Naive thymus-derived CD8-positive, alpha-beta T cell (primary cell): ENCODE measurements at places on chromosomes 16 and 17. TPM values are rescaled to one million over a fixed set of nuclear protein-coding genes. Genes with fewer than 3 reads are reported as not detected.

Gene P2RX1
- total RNA-seq: 1.1 TPM

- H3K4me3 ChIP-seq: no peak overlapping the region
- no peaks in the 10 kb centered on the region for H3K27me3 ChIP-seq
- H3K27ac ChIP-seq: no peak overlapping the region
- H3K36me3 ChIP-seq: no peaks in the 10 kb centered on the region
- no peaks in the 10 kb centered on the region for H3K4me1 ChIP-seq
Measured at GRCh38 chr17:62076864-62077788, 12.0 kb upstream of the MED13 start.

DNA sequence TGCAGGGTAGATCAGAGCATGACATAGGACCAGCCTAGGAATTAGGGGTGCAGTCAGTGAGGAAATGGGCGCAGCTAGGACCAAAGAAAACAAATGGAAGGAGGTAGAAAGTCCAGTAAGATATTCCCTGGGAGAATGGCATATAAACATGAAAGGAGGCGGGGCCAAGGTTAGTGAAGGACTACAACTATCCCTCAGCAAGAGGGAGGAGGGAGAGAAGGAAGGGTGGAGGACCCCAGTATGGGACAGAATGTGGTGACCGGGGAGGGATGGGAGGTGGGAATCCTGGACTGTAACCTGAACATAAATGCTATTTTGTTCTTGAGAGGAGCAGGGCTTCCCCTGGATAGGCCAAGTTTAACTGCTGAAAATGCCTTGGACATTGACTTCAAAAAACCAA, 22.8 kb downstream of the ITGB3 start:
- no peak overlapping the region for H3K4me3 ChIP-seq
- H3K27ac ChIP-seq: no peak overlapping the region
- H3K27me3 ChIP-seq: peaks cover 18% of the 10 kb centered on the region
- DNase-seq: no peak
- H3K36me3 ChIP-seq: no peaks in the 10 kb centered on the region

- no peaks in the 10 kb centered on the region for H3K27me3 ChIP-seq
- no peak for DNase-seq
- H3K36me3 ChIP-seq: no peaks in the 10 kb centered on the region
- no peak overlapping the region for H3K4me3 ChIP-seq
- no peak overlapping the region for H3K27ac ChIP-seq
- H3K4me1 ChIP-seq: no peaks in the 10 kb centered on the region
Measured at GRCh38 chr16:15894571-15895374, 6.4 kb upstream of the CEP20 start.

GRCh38 chr16:53882310-53882709, 178.4 kb downstream of the FTO start:
- no peak overlapping the region for H3K27ac ChIP-seq
- H3K4me1 ChIP-seq: peaks cover 2% of the 10 kb centered on the region
- peaks cover 56% of the 10 kb centered on the region for H3K36me3 ChIP-seq
- DNase-seq: no peak
- H3K27me3 ChIP-seq: no peaks in the 10 kb centered on the region

DNA sequence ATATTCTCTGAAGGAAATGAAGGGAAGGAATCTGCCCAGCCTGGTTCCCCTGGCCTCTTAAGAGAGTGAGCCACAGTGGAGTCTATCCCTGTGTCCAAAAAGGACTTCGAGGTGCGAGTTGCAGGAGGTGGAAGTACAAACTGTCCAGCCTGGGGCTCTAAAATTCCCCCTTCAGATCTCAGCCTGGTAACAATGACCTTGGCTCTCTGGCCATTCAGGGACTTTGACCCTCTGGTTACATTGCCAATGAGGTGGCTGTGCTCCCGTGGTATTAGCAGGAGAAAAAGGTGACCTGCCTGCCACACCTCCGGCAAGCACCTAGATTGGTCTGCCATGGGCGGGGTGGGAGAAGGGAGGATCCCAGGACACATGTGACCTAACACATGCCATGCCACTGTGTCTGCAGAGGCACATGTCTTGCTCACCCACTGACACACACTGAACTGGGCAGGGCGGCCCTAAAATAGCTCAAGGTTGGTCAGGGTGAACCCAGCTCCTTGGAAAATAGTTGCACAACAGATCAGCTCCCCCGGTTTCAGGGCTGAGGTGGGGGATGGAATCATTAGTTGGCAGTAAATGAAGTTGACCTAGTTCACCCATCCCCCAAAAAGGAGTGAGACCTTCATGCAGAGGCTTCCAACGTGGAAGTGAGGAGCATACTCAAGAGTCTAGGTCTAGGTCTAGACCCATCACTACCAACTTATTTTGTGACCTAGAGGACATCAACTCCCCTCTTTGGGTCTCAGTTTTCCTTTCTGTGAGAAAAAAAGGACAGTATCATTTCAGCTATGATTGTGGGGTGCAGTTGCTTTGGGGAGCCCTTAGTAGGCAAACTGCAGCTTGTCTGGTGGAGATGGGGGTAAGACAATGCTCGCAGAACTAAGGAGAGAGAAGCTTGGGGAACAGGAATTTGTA, 2.2 kb downstream of the NR1D1 start:
- H3K4me1 ChIP-seq: peaks cover 82% of the 10 kb centered on the region
- peak overlapping the region; percentile 88 for H3K27ac ChIP-seq
- peaks cover 7% of the 10 kb centered on the region for H3K36me3 ChIP-seq
- H3K4me3 ChIP-seq: peak overlapping the region; percentile 93
- H3K27me3 ChIP-seq: no peaks in the 10 kb centered on the region

DNA sequence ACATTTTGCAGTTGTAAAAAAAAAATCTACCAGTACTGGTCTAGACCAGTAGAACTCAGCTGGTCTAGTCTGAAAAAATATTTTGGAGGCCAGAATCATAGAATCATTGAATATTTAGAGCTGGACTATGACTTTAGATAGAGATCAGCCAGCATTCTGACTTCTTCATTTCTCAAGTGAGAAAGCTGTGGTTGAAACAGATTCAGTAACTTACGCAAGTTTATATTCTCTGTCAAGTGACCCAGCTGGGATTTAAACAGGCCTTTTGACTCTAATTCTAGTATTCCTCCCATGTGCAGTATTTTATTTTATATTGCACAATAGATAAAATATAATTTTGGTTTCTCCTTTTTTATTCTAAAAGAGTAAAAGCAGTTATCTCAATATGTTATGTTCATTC, 4.9 kb downstream of the TNRC6A start:
- H3K4me3 ChIP-seq: no peak overlapping the region
- H3K36me3 ChIP-seq: peaks cover 8% of the 10 kb centered on the region
- no peak overlapping the region for H3K27ac ChIP-seq
- no peaks in the 10 kb centered on the region for H3K27me3 ChIP-seq
- peaks cover 83% of the 10 kb centered on the region for H3K4me1 ChIP-seq
- no peak for DNase-seq

Gene OTOA
- total RNA-seq: 0.14 TPM

- no peaks in the 10 kb centered on the region for H3K36me3 ChIP-seq
- DNase-seq: no peak
- H3K4me3 ChIP-seq: no peak overlapping the region
- H3K27me3 ChIP-seq: no peaks in the 10 kb centered on the region
- H3K27ac ChIP-seq: no peak overlapping the region
- no peaks in the 10 kb centered on the region for H3K4me1 ChIP-seq
Measured at GRCh38 chr17:12409082-12409481, 256.6 kb upstream of the MYOCD start.

- no peaks in the 10 kb centered on the region for H3K4me1 ChIP-seq
- peaks cover 17% of the 10 kb centered on the region for H3K27me3 ChIP-seq
- no peak for DNase-seq
- no peak overlapping the region for H3K27ac ChIP-seq
- no peak overlapping the region for H3K4me3 ChIP-seq
Measured at GRCh38 chr16:21001262-21001661, 100.7 kb downstream of the LYRM1 start.

GRCh38 chr17:58249270-58250133, 11.1 kb downstream of the LPO start:
- DNase-seq: peak; percentile 71
- no peaks in the 10 kb centered on the region for H3K36me3 ChIP-seq
- peaks cover 1% of the 10 kb centered on the region for H3K27me3 ChIP-seq
- H3K27ac ChIP-seq: no peak overlapping the region

DNA sequence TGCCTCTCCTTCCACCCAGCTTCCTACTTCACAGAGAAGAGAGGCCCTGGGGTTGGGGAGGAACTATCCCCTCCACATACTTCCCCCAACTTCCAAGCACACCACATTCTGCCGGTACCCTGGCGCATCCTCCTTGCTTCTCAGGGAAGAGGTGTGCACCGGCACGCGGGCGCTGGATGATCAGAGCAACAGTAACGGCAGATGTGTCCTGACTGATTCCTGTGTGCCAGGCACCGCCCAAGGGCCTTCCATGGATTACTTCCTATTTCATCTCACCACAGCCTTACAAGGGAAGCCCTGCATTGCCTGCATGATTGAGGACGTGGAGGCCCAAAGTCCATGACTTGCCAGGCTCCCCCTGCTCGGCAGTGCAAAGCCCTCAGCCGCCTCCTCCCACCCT, 21.1 kb upstream of the MLKL start:
- no peak for DNase-seq
- H3K36me3 ChIP-seq: no peaks in the 10 kb centered on the region
- no peak overlapping the region for H3K27ac ChIP-seq
- peaks cover 5% of the 10 kb centered on the region for H3K4me1 ChIP-seq
- no peaks in the 10 kb centered on the region for H3K27me3 ChIP-seq
- no peak overlapping the region for H3K4me3 ChIP-seq

- no peak overlapping the region for H3K4me3 ChIP-seq
- peaks cover 3% of the 10 kb centered on the region for H3K27me3 ChIP-seq
- H3K36me3 ChIP-seq: no peaks in the 10 kb centered on the region
- DNase-seq: no peak
- no peak overlapping the region for H3K27ac ChIP-seq
Measured at GRCh38 chr16:4208341-4208751, 33.5 kb downstream of the SRL start.

- H3K4me1 ChIP-seq: peaks cover 6% of the 10 kb centered on the region
- peaks cover 34% of the 10 kb centered on the region for H3K36me3 ChIP-seq
- no peak overlapping the region for H3K4me3 ChIP-seq
- H3K27me3 ChIP-seq: no peaks in the 10 kb centered on the region
Measured at GRCh38 chr16:16127469-16128116, 95.7 kb downstream of the ABCC6 start.

GRCh38 chr17:60398227-60398959, 6.5 kb upstream of the USP32 start:
- no peak for DNase-seq
- no peaks in the 10 kb centered on the region for H3K36me3 ChIP-seq
- peaks cover 11% of the 10 kb centered on the region for H3K4me1 ChIP-seq

DNA sequence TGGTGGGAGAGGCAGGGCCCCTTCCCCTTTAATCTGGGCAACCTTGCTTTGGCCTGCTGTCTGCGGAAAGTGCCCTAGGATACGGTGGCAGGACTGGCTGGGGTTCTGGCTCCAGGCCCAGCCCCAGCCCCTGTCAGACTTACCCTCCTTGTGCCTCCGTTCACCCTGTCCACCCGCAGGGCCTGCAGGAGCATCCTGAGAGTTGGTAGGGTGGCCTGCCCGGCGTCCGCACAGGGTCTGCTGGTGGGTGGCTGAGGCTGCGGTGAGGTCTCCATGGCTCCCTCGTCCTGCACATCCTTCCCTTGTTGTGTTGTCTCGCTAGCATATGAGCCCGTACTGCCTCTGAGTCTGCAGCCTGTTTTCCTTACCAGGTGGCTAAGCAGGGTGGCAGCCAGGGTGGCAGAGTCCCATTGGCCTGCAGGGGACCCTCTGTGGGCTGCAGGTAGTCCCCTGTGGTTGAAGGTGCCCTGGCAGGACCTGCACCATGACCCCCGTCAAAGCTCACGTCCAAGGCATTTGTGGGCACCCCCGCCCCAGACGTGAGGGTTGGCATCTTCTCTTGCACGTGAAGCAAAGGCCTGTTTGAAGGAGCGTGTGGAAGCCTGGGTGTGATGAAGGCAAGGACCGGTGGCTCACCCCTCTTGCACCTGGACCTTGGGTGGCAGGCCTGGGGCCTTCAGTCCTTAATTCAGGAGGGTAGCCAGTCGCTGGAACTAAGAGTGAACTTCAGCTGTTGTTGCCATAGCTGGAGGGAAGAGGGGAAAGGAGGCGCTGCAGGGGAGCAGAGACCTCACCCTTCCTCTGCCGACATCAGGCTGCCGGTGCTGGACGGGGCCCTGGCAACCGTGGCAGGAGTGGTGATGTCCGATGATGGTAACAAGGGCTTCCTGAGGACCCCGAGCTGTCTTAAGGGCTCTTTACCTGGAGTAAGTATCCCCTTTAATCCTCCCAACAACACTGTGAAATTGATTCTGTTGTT, 293.7 kb downstream of the SEC14L1 start:
- H3K4me3 ChIP-seq: peak overlapping the region; percentile 97
- H3K4me1 ChIP-seq: peaks cover 31% of the 10 kb centered on the region
- no peak for DNase-seq
- no peaks in the 10 kb centered on the region for H3K27me3 ChIP-seq
